ENCODE measurements at places on chromosomes 12 and 14.

DNA sequence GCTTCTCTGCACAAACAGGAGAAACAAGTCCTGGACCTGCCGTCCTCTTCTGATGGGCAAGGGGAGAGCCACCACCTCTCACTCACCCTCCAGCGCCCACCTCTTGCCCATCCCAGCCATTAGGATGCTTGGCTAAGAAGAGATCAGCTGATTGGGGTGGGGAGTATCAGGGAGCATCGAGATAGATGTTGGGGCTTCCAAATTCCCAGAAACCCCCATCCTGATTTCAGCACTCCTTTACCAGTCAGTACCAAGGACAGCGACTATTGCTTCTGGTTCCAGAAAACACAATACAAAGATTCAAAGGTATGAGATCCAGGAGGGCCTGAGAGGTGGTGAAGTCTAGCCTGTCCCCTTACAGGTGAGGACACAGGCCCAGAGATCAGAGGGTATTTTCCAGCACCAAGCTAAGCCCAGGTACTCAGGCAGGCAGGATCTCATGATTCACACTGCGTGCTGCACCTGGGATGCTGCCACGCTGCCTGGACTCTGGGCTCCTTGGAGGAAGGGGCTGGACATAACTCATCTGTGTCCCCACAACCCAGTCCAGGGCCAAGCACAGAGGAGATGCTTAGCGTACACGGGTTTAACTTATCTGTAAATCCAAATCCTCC lies 76.6 kb downstream of the TUNAR start:
- DNase-seq: peak; percentile 14

GRCh38 chr12:27280412-27280811 lies 36.3 kb downstream of the STK38L start:
- DNase-seq: no peak

DNA sequence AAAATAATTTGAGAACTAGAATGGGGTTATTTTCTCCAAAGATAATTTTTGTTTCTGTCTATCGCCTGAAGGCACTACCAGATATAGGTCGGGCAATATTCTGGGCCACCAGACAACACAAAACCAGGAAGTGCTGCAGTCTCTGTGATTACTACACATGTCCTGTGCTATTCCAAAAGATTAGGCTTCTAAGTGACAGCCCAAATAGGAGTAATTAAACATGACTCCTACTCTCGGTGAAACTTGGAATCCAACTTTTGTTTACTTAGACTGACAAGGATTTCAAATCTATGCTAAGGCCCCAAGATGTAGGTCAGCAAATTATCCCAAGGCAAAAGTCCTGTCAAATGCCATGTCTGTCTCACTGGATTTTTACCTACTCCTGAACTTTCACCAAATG lies 157.6 kb upstream of the LRFN5 start:
- DNase-seq: no peak

- peak; percentile 3 for DNase-seq
Observed at GRCh38 chr14:49527221-49527620, 59.0 kb downstream of the RPS29 start.

DNA sequence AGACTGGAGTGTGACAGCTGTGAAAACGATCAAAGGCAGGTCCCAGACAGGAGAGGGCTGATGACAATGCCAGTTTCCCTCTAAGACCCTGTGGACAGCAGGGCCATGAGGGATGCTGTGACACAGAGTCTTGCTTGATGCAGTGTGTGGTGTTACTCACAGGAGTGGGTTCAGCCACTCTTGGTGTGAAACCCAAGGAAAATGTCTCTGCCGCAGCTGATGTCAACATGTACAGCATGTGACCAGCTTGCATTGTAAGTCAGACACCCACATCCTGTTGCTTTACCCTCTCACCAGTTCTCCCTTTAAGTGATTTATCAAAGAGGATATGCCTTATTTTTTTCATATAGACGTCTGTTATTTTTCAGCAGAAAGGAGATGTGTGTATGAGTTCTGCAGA lies 268.6 kb downstream of the BTG1 start:
- no peak for DNase-seq

- peak; percentile 81 for DNase-seq
Observed at GRCh38 chr12:47736877-47737676, 11.8 kb upstream of the ENDOU start.

GRCh38 chr14:45246691-45247090 lies 6.3 kb downstream of the MIS18BP1 start:
- DNase-seq: no peak

Data from EH (cell line).